ENCODE measurements at places on chromosomes 12 and 14. TPM values are rescaled to one million over a fixed set of nuclear protein-coding genes. Genes with fewer than 3 reads are reported as not detected.

Gene MANSC1
- 3.8 TPM for polyA plus RNA-seq

- DNase-seq, result no peak
Observed at GRCh38 chr12:102459314-102459713, 21.0 kb downstream of the IGF1 start.

- DNase-seq, result no peak
Observed at GRCh38 chr14:104971447-104972240, 6.5 kb downstream of the AHNAK2 start.

- peak; percentile 28 for DNase-seq
Observed at GRCh38 chr12:62210422-62210821, 49.8 kb upstream of the USP15 start.

- DNase-seq, result no peak
Observed at GRCh38 chr14:49679271-49679670, 8.7 kb downstream of the POLE2 start.

Gene DIO2
- 93.7 TPM for polyA plus RNA-seq

DNA sequence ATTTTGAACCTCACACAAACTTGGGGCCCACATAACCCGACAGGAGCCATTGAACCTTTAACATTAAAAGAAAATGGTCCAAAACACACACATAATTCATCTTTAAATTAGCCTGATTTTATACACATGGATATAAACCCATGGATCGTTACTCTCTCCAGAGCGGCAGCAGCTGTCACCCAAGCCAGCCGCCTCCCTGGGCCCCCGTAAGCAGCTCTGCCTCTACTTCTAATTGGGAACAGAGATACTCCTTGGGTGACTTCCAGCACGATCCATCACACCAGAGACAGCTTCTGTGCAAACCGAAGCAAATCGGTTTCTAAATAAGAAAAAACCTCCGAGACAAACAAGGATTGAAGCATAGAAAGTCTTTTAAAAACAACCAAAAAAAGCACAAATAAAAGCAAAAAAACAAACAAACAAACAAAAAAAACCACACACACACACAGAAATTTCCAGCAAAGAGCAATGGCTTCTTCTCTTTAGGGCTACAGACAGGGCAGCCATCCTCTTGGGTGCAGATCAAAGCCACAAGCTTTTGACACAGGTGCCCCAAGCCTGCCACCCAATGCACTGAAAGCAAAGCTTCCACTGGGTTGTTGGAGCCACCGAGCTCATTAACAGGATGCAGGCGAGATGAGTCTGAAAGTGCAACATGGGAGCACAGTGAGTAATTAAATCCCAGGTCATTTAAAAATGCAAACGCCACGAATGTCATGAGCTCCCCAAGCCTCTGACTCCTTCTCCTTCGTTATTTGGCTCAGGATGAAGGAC, 156.9 kb downstream of the DPF3 start:
- DNase-seq, result no peak

DNA sequence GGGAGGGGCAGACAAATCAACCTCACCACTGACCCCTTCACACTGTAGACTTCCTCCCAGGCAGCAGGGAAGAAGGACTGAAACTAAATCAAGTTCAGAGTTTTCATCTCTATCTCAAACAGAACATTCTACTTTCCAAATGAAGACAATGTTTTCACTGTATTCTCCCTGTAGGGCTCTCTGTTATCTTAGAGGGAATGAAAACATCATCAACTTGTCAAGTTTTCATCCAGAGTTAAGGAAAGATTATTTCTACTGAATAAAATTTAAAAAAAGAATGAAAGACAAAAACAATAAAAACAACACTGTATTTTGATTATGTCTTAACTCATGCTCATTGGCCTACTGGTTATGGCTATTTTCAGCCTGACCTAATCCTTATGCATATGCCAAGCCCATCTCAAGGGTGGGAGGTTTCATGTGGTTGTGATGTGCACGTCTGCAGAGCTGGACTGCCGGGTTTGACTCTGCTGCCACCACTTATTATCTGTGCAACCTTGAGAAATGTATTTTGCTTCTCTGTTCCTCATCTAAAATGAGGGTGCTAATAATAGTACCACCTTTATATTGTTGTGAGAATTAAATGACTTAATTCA, 152.0 kb upstream of the AVPR1A start:
- DNase-seq, result no peak

Gene GNB3
- polyA plus RNA-seq, result 3.7 TPM

- DNase-seq, result no peak
Observed at GRCh38 chr12:69873429-69873828, 48.4 kb downstream of the MYRFL start.

- DNase-seq, result no peak
Observed at GRCh38 chr12:10242539-10242938, 29.9 kb downstream of the GABARAPL1 start.

Gene KCNA1
- not detected for polyA plus RNA-seq

DNA sequence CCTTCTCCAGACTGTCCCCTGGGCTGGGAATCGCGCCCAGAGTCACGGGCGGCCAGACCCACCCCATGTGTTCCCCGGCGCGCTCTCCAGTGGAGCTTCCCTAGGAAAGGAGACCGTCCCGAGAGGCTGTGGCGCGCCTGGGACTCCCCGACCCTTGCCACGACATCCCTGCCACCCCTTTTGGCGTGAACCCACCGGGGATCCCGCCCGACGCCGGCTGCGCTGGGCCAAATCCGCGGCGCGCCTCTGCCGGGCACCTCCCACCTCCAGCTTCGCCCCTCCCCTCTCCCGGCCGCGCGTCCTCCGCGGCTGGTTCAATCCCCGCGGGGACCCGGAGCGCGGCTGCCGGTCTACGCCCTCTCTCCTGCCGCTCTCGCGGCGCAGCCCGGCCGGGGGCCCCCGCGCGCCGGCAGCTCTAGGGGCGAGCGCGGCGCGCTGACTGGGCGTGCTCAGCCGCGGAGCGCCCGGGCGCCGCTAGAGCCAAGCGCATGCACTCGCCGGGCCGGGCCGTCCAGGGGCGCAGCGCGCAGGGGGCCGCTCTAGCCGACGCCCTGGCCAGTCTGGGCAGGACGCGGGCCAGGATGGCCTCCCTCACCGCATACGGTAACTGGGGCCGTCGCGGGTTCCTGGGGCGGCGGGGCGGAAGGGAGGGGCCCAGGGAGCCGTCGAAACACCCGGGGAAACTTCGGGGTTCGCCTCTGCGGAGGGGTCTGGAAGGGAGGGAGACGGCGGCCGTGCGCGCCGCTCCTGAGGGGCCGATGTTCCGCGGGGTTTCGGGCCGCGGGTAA, 77.4 kb upstream of the ANO4 start:
- peak; percentile 28 for DNase-seq

DNA sequence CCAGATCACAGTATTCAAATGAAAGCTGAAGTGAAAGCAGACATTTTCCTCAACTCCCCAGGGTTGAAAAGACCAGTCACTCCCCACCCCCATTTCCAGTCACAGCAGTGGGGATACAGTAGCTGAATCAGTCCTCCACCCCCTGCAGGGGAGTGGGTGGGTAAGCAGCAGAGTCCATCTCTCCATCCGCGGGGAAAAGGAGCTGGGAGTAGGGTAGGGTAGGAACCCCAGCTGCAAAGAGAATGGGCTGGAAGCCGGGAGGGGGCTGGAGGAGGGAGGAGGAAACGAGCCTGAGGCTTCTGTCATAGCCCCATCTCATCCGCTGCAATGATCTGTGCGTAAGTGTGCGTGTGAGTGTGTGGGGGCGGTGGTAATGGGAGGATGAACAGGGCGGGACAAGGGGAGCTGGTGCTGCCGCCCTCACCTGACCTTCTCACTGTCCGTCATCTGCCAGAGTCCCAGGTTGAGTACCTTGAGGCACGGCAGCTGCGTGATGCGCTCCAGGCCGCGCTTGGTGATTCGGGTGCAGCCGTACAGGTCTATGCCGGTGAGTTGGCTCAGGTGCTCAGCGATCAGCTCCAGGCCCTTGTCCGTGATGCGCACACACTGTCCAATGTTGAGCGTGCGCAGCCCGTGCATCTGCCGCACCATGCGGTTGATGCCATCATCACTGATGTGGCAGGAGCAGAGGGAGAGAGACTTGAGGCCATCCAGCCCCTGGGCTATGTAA, 1.8 kb downstream of the FBXL14 start:
- no peak for DNase-seq

Gene DTD2
- 29.6 TPM for polyA plus RNA-seq

Gene PROX2
- polyA plus RNA-seq, result not detected

DNA sequence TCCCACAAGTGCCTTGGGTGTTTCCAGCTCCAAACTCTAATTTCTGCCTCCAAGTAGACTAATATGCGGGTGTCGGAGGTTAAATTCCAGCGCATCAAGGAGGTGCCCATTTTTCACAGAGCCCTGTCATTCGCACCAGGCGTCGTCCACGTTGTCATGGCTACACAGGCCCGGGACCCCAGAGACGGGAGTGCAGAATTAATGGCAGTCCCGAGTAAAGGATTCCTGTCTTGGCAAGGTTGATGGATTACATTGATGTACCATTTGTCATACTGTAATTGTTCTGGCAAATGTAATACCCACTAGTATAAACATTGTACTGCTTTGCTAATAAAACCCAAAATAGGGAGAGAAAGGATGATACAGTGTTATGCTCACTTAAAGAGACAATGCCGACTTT, 222.9 kb upstream of the MYL2 start:
- no peak for DNase-seq

GRCh38 chr14:91349481-91350074, 68.0 kb downstream of the CCDC88C start:
- no peak for DNase-seq

DNA sequence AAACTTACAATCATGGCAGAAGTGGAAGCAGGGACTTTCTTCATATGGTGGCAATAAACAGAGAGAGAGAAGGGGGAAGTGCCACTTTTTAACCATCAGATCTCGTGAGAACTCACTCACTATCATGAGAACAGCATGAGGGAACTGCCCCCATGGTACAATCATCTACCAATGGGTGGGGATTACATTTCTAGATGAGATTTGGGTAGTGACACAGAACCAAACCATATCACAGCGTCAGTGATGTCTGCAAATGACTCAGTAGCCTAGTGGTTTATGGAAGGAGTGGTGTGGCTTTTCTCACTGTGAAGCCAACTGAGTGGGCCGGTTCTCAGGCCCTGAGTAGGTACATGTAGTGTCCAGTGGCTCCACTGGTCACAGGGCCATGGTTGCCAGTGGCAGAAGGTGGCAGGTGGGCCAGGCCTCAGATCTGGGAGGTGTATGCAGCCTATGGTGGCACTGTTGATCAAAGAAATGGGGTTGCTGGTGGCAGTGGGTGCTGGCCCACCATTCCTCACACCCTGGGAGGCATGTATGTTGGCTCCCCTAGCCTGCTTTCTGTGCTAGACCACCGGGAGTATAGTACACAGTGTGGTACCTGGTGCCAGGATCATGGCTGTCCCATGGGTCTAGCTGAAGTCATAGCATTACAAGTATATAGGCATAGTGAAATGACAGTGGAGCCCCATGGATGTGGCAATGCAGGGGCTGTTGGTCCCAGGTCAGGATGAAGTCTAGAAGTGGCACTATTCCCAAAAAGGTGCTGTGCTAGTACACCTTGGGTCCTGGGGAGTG, 191.9 kb downstream of the NUBPL start:
- no peak for DNase-seq

Gene KRT74
- polyA plus RNA-seq, result not detected

GRCh38 chr14:40221428-40221827, 789.2 kb upstream of the FBXO33 start:
- DNase-seq, result no peak

GRCh38 chr12:75713434-75713833, 202.0 kb upstream of the KRR1 start:
- no peak for DNase-seq

Gene RPL10L
- polyA plus RNA-seq, result not detected

DNA sequence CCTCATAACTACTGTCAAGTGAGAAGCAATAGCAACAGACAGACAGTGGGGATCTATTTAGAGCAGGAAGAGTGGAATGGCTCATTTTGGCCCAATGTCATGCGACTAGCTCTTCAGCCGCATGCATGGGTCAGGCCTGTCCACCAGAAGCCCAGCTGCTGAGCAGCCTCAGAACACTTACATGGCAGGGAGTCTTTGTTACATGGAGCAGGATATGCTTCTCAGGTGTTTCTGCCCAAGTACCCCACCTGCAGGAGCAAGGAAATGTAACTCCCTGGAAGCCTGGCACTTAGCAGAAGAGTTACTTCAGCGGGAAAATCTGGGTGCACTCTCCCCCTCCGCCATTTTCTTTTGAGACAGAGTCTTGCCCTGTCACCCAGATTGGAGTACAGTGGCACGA, 73.5 kb upstream of the ARHGAP5 start:
- no peak for DNase-seq

DNA sequence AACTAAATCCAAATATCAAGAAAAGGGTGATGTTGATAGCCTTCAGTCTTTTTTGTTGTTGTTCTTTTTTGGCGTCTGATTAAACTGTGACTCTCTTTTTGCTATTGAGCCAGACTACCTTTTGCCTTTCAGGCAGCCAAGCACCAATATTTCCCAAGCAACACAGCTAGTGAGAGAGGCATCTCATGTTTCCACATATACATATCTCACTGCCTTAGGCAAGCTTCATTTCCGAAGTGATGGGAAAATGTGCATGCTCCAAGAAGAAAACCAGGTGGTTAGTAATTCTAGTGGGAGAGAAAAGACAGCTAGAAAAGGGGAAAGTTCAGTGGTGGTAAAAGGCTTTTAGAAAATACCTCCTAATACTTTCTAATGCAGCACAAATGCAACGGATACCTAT, 277.7 kb downstream of the TMTC2 start:
- DNase-seq, result no peak

GRCh38 chr12:70919597-70920035, 922 bp downstream of the PTPRR start:
- no peak for DNase-seq

DNA sequence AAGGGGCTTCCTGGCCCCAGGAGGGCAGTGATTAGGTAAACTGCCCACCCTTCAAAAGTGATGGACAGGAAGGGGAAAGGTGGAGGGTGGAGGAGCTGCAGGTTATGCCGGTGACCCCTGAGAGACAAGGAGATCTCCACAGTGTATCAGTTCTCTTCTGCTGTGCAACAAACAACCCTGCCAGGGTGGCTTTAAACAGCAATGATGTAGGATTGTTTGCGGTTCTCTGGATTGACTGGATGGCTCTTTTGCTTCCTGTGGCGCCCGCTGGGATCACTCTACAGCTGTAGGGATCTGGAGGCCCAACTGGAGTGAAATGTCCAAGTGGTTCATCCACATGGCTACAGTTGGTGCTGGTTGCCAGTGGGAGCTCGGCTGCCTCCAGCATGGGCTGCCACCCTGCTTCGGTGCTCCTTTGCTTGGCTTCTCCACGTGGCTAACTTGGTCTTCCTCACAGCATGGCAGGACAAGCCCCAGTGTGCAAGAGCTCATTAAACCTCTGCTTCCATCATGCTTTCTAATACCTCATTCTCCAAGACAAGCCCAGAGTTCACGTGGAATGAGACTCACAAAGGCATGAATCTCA, 8.6 kb upstream of the ANKRD9 start:
- no peak for DNase-seq

- no peak for DNase-seq
Observed at GRCh38 chr12:46237371-46238045, 31.3 kb downstream of the SLC38A1 start.

DNA sequence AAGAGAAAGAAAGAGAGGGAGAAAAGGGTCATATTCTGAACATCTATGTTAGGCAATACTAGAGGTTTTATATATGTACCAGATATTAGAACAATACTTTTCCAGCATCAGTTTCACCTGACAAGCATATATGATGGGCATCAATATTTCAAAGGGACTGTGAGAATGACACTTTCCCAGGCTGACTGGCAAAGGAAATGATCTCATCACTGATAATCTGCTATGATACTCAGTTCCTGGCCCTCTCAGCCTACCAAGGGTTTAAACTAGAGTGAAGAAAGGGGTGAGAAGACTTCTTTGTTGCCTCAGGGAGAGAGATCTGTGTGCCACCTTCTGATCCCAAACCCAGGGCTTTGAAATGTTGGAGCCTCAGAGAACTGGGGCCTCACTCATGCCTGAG, 183.5 kb downstream of the TTC8 start:
- DNase-seq, result no peak

- no peak for DNase-seq
Observed at GRCh38 chr12:64794305-64794704, 30.1 kb upstream of the TBC1D30 start.

Gene PIANP
- 0.45 TPM for polyA plus RNA-seq

Data from A549 (cell line).